ENCODE measurements at places on chromosomes 1 and 21.

DNA sequence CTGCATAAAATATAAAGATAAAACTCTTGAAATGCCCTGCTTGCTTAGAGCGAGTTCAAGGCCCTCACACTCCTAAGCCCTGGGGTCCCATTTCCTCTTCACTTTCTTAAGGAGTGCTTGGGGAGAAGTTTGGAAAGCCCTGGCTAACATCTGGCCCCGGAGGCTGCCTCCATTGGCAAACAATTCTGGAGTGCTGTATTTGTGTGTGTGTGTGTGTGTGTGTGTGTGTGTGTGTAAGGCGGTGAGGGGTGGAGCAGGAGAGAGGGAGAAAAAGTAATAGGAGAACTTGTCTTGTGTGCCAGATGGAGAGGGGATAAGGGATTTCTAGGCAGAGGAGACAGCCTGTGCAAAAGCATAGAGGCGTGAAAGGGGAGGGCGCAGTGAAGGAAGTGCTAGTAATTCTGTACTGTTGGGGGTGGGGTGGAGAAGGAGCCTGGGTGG is 578 bp upstream of the TRIM62 start:
- DNase-seq, result peak; percentile 83

GRCh38 chr1:76430531-76430930 is 356.0 kb downstream of the ST6GALNAC3 start:
- no peak for DNase-seq

GRCh38 chr1:235017191-235017590 is 111.4 kb downstream of the TOMM20 start:
- no peak for DNase-seq

DNA sequence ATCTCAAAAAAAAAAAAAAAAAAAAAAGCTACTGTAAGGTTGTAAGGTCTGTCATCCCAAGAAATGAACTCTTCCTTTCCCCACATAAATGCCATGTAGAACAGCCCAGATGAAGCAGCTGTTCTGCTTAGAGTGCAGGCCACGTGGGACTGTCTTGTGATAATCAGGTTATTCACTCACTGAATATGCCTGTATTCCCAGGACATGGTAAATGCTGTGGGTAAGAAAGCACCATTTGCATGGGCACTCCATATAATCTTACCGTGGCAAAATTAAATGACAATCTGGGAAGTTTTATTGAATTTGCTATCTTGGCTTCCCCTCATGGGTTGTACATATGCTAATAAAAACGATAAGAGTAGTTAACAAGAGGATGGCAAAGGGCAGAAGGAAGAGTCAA is 13.8 kb downstream of the RGS5 start:
- DNase-seq, result no peak

- DNase-seq, result peak; percentile 83
These were observed 131.0 kb downstream of the TGFBR3 start for GRCh38 chr1:91754816-91755580.

DNA sequence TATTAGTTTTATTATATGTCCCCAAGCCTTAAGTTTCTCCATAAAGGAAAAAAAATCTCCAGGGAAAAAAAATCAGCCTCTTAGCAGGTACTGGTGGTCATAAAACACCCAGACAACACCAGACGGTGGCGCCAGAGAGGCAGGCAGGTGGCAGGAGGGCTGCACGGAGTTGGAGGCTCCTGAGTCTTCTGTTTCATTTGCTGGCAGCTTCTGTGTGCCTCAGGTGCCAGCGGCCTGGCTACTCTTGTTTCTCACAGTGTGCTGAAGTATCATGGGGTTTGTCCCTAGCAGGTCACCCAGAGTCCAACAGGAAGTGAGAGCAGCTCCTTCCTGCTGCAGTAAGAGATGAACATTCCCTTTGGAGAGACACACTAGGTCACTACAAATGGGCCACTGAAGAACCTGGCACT is 123.3 kb upstream of the GADD45A start:
- DNase-seq, result peak; percentile 56

- no peak for DNase-seq
These were observed 2.9 kb downstream of the ZBTB37 start for GRCh38 chr1:173871091-173871490.

GRCh38 chr21:27269644-27270043 is 302.8 kb upstream of the ADAMTS5 start:
- DNase-seq, result no peak

DNA sequence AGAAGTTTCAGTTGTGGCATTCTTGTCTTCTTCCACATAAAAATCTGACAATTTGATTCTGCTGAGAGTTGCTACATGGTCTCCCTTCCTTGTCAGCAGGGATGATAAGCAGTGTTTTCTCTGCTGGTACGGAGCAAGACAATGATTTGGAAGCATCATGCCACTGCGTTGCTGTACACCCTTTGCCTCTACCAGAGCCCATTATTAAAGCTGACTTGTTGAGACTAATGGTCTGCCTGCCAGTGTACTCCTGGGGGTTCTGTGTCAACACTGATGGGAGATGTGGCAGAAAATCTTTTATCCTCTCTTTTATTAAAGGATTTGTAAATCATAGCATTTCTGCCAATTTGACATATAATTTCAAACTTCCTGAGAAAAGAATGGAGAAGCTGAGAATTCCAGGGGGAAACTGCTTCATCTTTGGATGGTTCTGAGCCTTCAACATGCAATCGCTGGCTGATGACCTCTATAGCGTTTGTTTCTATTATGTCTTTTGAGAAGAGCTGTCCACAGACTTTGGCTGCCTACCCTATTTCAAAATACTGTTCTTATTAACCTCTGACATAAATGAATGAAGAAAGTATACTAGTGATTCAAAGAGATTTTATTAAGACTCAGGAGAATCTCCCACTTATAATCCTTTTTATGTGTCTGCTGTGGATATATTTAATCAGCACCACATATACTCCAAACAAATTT is 47.9 kb upstream of the DYNLT5 start:
- DNase-seq, result no peak

DNA sequence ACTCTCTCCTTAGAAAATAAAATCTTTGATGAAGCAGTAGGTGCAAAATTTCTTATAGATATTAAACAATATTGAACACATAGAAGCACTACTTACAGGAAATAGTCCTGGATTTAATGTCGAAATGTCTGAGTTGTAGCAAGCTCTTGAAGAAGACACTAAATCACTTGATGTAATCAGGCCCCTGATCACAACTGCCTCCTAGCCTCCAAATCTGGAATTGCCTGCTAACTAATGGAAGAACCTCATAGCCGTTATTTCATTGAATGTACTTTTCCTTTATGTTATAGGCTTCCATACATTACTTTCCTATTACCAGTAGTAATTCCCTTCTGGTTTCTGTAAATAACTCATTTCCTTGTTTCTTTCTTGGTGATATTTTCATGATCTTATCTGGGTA is 675.7 kb upstream of the CHRM3 start:
- no peak for DNase-seq

DNA sequence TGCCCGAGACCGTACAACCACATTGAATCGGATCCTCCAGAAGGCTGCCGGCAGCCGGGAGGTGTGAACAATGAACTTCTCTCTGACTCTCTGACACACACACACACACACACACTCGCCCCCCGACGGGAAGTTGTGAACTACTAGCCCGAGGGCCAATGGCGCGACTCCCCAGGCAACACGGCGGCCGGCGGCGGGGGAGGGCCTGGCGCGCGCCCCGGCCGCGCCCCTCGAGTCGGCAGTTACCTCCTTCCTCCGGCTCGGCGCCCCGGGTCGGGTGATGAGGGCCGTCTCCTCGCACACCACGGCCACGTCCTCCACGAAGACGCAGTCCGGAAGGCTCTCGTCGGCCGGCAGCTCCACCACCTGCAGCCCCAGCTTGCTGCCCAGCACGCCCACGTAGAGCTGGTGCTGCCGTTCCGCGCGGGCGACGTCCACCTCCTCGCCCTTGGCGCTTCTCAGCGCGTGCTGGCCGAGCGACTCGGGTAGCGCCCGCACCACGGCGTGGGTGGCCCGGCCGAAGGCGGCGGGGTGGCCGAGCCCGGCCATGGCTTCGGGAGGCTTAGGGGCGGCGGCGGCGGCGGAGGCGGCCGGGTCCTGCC is 361 bp downstream of the DDAH1 start:
- peak; percentile 64 for DNase-seq

DNA sequence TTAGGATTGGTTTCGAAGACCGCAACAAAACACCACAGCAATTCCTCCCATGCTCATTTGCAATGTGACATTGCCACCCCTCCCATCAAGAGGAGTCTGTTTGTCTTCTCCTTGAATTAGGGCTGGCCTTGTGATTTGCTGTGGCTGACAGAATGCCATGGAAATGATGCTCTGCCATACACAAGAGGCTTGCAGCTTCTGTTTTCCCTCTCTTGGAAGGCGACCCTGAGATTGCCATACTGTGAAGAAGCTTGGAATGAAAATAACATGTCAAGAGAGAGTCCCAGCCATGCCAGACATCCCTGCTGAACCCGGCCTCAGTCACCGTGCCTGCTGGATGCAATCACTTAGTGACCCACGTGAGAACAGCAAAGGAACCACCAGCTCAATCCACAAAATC is 212.4 kb downstream of the CRB1 start:
- DNase-seq, result no peak

DNA sequence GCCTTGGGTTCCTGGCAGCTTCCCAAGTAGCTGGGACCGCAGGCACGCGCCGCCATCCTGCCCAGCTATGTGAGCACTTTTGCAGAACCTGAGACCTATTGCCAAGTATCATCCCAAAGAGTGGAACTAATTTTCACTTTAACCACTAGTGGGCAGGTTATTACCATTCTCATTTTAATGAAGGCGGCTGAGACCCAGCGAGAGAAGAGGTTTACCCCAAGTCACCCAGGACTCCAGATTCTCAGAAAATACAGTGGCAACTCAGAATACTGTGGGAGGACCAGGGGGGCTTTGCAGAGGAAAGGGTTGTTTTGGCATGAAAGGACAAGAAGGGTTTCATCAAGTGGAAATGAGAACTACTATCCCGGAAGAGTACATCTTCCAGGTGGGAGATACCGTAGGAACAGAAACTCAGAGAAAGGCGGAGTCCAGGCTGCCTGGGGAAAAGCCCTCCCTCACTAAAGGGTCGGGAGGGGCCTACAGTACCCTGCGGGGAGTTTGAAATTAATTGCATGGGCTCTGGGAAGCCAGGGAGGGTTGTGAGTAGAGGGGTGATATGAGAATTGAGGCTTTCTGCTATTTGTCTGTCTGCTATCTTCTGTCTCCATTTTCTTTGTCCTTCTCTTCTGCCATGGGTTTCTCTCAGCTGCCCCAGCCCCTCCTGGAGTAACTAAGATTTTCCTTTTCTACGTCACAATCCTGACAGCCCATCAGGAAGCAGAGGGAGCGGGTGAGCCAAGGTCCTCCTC is 7.2 kb upstream of the SEMA4A start:
- peak; percentile 79 for DNase-seq

DNA sequence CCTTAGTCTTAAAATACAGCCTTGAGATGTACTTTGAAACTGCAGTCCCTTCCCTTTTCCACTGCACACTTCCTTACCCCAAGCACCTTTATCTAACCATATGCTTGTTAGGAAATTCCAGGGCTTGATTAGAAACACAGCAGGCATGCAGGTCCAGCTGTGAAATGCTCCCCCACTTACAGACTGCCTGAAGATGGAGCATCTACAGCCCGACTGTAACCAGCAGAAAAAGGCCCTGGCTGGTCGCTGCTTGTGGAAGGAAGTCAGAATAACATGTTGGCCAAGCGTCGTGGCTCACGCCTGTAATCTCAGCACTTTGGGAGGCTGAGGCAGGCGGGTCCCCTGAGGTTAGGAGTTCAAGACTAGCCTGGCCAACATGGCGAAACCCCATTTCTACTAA is 37.2 kb downstream of the VN1R5 start:
- no peak for DNase-seq
